Non-pigmented ciliary epithelial cell (primary cell): ENCODE measurements at places on chromosomes 2 and 18.

GRCh38 chr2:195659114-195659513 lies 2.1 kb downstream of the SLC39A10 start:
- no peak for DNase-seq

- DNase-seq: no peak
Observed at GRCh38 chr18:35334821-35335220, 9.4 kb downstream of the ZNF24 start.

DNA sequence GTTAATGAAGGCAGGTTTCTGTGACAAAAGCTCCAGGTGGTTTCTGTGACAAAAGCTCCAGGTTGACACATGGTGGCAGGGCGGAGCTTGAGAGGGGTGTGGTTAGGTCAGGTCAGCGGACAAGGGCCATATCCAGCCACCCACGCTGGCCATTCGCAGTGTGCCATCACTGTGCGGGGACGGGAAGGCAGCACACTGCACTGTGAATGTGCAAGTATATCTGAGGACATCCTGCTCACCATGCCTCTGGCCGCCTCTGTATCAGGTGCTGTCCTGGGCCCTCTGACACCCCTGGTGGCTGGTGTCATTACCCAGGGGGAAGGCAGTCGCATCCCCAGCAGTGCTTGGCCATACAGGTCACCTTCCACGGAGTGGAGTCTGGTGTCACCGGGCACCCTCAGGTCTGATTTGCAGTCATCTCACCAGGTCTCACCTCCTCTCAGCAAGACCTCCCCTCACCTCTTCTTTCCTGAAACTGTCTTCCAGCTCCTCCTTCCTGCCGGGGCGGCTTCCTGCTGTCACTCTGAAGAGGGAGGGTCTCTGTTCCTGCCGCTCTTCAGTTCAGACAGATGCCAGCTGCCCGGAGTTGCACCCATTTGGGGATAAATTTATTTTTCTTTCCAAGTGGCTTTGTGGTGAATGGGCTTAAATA lies 34.9 kb downstream of the CTIF start:
- no peak for DNase-seq

- no peak for DNase-seq
Observed at GRCh38 chr2:165248238-165248637, 9.0 kb downstream of the SCN2A start.

DNA sequence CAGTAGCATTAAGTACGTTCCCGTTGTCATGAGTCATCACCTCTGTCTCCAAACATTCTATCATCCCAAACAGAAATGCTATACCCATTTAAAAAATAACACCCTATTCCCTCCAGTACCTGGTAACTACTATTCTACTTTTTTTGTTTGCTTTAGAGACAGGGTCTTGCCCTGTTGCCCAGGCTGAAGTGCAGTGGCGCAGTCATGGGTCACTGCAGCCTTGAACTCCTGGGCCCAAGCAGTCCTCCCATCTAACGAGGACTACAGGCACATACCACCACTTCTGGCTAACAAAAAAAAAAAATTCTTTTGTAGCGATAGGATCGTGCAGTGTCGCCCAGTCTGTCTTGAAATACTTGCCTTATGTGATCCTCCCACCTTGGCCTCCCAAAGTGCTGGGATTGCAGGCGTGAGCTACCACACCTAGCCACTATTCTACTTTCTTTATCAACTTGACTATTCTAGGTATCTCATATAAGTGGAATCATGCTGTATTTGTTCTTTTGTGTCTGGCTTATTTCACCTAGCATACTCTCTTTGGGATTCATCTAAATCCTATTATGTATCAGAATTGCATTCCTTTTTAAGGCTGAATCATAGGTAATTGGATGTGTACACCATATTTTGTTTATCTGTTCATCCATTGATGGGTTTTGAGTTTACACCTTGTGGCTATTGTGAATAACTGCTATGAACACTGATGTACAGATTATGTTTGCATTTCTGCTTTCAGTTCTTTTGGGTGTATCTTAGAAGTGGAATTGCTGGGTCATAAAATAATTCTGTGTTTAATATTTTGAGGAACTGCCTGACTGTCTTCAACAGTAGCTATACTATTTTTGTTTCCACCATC lies 14.4 kb downstream of the ZCCHC2 start:
- no peak for DNase-seq

- no peak for DNase-seq
Observed at GRCh38 chr2:210919128-210919527, 362.7 kb downstream of the CPS1 start.

DNA sequence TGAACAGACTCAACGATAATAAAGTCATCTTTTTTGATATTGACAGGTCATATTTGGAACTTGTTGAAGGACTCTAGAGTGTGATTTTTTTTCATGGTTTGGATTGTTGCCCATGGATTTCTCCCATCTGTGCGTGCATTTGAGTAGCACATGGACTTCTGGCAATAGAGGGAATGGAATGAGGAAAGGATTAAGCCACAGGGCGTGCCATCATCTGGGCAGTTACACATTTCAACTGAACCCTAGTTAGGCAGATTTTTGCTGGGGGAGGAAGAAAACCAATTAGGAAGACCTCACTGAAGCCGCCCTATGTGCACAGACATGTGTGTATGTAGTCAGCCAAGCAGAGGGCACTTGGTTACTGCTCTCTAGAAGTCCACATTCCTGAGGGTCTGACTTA lies 72.6 kb downstream of the TPGS2 start:
- DNase-seq: no peak

- no peak for DNase-seq
Observed at GRCh38 chr2:42001711-42002201, 46.1 kb upstream of the PKDCC start.

DNA sequence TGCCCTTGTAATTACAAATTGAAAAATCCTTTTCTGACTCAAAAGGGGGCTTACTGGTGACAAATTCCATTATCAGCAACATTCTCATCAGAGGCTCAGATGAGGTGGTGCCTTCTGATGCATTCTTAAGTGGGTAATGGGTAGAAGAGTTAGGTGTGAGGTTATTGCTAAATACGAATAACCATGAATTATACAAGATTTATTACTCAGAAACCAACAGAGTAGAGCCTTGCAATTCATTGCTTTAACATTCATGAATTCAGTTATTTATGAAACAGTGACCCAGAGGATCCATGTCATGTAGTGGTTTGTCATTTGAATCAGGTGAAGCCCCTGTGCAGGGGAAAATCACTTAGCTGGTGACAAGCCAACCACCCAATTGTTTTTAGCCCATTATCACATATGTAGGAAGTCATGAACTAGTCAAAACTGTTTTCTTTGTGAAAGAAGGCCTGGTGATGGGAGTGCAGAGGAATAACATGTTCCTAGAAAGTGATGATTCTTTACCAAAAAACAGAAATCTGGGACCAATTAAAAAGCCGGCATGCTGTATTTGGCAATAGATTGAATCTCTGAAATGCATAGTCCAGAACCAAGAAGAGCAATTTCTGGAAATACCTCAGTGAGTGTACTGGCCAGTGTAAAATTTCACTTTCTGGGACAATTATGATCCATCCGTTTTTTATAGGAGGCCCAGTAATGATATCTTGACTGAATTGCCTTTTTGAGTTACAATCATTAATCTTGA lies 70.2 kb downstream of the CRIM1 start:
- DNase-seq: no peak

GRCh38 chr2:133104871-133105270 lies 434.9 kb upstream of the LYPD1 start:
- DNase-seq: no peak

- DNase-seq: no peak
Observed at GRCh38 chr2:32824070-32824809, 122.5 kb upstream of the LTBP1 start.

- DNase-seq: no peak
Observed at GRCh38 chr2:24269265-24269664, 91.1 kb downstream of the ITSN2 start.

DNA sequence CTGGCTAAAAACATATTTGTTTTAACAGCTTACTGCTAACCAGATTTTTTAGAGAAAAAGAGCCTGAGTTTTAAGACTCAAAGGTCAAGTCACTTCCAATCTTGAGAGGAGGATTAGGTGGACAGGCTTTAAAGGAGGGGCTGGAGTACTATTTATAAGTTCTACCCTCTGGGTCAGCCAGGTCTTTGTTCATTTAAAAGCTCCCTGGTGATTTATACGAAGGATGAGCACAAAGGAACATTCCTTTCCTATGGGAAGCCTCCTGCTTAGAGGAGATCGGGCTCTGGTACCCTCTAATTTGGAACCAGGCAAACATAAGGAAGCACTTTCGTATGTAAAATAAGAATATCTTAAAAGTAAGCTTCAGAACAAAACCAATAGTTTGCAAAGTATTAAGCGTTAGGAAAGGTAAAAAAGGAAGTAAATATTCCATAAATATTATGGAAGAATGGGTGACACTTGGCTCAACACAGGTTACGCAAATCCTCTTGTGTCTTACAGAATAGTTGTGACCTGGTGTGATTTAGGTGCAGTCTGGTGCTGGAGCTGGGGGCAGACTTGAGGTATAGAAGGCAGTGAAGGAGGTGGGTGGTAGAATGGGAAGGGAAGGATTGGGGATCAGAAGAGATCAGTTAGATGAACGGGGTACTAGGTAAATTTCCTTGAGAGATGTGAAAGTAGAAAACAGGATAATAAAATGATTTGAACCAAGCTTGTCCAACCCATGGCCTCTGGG lies 35.6 kb downstream of the PDE6D start:
- DNase-seq: no peak

DNA sequence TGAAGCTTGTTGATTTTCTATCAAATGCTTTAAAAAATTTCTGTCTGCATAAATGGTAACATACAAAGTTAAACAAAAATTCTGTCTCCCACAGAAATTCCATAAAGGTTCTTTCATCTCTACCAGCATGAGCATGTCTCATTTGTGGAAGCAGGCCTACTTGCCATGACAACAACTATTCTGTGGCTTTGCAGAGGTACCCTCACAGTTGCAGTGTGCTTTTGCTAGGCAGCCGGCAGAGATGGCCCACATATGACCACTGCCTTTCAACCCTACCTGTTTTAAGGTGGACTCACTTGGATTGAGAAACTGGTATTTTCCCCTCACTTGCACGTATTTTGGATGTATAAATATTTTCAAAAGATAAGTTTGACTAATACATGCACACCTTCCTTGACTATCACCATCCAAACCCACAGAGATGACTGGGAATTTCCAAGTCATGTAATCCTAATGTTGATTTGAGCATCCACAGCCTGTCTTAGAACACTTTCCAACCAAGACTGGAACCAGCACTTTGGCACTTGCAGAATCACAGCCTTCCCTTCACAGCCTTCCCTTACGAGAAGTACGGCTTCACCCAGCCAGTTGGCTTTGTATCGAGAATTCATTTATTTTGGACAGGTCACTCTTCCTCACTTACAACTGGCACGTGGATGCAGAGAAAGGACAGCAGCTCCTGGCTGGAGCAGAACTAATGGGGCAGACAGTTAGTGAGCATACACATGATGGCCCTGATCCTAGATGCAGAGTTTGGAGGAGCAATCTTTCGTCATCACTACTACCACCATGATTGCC lies 9.3 kb upstream of the FHL2 start:
- no peak for DNase-seq

- no peak for DNase-seq
Observed at GRCh38 chr2:30273574-30273929, 42.2 kb downstream of the LBH start.

GRCh38 chr2:227783404-227784138 lies 30.1 kb upstream of the CCL20 start:
- DNase-seq: no peak

GRCh38 chr2:100242891-100243619 lies 79.2 kb downstream of the LONRF2 start:
- DNase-seq: no peak

DNA sequence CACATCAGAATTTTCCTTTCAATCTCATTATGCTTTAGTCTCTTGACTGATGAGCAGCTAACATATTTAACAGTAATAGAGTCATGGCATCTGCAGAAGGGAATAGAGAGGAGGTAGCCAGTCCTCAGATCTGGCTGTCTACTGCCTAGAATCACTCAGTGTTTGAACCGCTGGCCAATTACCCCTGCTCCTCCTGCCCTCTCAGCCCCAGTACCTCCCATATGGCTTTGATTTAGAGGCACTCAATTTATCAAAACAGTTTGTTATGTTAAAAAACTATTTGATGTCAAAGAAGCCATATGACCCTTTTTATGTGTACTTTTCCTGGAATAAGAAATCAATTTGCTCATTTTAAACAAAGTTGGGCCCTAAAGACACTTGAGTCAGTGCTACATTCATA lies 355.2 kb downstream of the CMPK2 start:
- DNase-seq: no peak

DNA sequence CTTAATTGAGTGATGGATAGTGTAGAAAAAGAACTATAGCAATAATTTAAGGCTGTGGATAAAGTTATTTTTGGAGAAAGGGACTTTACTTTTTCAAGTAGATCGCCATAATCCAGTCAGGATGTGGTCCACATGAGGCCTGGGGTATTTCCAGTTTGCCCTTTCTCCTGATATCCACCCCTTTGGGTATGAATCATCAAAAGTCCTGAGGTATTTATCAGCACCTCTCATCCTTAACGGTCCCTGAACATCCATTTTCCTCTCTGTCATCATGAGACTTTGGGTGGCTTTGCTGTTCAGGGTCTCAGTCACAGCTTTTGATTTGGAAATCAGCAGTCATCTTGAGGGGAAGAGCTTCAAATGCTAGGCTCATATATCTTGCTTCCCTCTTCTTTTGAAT lies 39.3 kb upstream of the ELAC1 start:
- no peak for DNase-seq

DNA sequence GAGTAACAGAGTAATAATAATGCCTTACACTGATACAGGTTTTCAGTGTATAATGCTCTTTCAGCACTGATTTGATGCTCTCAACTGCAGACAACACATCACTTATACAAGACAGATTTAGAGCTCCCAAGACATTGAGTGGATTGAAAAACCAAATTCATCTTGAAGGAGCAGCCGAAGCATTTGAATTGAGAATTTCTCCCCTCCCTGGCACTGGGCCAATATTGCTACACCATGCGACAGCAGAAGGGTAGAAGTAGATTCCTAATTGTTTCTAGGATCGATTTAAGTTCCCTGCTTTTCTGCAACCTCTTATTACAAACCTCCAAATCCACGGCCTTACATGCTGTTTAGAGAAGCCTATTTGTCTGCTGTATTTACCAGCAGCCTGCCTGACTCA lies 15.5 kb downstream of the CENPA start:
- DNase-seq: no peak

GRCh38 chr18:55821219-55821618 lies 233.2 kb upstream of the TCF4 start:
- no peak for DNase-seq

DNA sequence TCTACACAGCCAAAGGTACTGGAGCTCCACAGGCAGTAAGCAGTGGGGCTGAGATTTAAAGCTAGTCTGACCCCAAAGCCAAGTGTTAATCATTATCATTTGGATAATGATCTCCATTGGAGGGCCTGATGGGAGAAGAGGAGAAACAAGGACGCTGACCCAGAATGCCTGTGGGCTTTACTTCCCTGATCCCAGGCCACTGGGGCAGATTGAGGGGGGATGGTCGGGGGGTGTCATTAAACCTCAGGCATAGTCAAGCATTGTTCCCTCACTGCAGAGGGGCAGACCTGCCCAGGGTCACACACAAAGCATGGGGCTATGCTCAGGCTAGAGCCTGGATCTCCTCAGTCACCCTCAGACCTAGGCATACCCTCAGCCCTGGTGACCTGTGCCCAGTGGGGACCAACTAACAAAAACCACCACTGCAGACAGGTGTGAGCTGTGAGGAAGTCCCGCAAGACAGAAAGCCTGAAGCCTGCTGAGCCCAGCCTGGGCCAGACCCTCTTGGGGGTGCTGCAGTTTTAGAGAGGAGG lies 53.4 kb downstream of the SDC1 start:
- DNase-seq: no peak
